ENCODE measurements at places on chromosomes 13 and 19.

DNA sequence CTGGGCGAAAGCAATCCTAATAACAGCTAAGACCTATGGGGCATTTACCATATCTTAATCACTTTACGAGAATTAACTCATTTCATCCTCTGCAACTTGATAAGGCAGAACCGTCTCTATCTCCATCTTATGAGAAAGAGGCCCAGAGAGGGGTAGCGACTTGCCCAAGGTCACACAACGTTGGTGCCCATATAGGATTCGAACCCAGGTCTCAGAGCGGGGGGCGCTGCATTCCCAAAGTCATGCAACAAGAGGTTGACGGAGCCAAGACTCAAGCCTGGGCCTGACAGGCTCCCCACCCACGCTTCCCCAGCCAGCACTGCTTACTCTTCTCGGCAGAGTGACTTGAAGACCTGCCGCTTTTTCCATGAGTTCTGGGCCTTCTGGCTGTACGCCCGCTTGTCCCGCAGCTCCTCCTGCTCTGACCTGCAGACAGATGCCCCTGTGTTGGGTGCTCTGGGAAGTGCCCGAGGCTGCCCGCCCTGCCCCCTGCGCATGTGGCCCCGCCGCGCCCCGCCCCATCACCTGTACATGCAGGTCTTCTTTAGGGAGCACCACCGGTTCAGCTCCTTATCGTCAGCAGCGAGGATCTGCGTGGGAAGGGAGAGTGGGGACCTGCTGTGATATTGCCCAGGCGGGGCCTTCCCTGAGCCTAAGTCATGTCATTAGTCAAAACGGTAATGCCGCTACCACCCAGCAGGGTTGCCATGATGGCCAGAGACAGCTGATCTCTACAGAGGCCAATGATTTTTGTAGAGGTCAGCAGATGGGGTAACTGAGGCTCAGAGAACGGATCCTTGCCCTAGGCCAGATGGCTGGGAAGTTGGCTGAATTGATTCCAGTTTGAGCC lies 10.8 kb downstream of the KRI1 start:
- no peak for DNase-seq

DNA sequence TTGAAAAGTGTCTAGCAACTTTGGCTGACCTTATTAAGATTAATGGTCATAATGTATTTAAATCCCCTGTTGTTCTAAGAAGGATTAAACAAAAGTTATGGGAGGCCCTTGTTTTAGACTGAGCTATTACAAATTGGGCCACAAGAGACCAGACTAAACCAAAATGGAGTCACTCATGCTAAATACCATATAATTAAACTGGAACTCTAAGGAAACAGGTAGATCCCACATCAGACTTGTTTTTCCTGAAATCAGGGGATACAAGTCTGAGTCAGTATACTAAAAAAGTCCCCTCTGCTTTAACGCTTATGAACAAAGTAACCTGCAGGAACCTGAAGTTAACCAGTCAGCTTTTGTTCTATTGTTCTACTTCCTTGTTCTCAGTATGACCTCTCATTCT lies 305.9 kb upstream of the SGCG start:
- no peak for DNase-seq

DNA sequence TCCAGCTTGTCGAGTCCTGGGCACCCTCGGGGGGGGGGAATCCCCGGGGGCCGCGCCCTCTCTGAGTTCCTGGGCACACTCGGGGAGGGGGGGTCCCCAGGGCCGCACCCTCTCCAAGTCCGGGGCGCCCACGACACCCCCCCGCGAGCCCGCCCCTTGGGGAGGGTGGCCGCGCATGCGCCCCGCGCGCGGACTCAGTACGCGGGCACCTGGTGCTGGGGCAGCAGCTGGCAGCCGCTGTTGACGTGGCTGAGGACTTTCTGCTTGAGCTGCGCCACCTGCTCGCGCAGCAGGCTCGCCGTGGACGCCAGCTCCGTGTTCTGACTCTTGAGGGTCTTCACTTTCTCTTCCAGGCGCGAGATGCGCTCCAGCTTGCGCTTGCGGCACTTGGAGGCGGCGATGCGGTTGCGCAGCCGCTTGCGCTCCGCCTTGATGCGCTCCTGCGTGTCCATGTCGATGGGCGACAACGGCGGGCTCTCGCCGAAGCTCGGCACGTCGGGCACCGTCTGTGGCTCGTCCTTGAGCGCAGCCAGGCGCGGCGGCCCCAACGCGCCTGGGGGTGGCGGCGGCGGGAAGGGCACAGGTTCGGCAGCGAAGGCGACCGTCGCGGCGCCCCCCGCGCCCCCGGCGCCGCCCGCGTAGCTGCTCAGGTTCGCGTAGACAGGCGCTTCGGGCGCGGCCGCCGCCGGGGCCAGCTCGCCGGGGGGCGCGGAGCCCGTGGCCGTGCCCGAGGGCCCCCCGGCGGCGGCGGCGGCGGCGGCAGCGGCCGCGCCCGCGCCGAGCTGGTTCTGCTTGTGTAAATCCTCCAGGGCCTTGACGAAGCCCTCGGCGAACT lies 958 bp downstream of the JUND start:
- DNase-seq = peak; percentile 13

- peak; percentile 68 for DNase-seq
Observed at GRCh38 chr13:99176309-99177276, 24.1 kb upstream of the UBAC2 start.

GRCh38 chr13:91174886-91175501 lies 172.5 kb upstream of the MIR17HG start:
- DNase-seq = peak; percentile 24

- DNase-seq = no peak
Observed at GRCh38 chr13:72166102-72166650, 299.2 kb upstream of the DACH1 start.

GRCh38 chr13:35293579-35294226 lies 182.8 kb downstream of the MAB21L1 start:
- no peak for DNase-seq

DNA sequence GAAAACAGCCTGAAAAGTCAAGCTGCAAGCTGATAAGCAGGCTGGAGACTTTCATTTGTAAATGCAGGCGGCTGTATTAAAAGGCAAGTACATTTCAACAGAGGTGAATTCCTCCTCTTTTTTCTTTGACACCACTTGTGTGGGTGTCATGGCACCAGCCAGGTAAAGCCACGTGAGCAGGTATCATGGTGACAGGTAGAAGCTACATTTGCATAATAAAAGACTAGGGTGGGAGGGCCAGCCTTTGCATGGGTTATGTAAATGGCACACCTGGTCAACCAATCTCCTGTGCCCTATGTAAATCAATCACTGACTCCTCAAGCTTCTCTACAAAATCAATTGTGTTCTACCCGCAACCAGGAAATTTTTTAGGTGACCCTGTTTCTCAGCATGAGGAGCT lies 68.2 kb downstream of the ZNF100 start:
- DNase-seq = no peak

DNA sequence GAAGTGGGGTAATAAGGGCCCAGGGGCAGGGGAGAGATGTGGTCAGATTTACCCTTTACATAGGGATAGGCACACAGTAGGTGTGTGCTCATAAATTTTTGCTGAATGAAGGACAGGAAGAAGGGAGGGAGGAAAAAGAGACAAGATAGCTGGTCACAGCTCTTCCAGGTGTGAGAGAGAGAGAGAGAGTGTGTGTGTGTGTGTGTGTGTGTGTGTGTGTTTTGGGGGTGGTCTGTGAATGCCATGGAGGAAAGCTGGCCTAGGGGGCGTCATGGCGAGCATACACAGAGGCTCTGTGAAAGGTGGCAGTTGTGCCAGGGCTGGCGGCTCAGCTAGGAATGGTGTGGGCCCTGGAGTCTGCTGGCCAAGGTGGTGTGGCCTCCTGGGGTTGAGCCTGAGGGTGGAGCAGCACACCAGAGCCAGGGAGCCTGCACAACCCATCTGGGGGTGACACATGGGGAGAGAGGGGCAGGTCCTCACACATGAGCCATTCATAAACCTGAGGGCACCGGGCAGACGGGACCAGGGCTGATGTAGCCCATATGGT lies 6.0 kb upstream of the PRX start:
- DNase-seq = no peak

DNA sequence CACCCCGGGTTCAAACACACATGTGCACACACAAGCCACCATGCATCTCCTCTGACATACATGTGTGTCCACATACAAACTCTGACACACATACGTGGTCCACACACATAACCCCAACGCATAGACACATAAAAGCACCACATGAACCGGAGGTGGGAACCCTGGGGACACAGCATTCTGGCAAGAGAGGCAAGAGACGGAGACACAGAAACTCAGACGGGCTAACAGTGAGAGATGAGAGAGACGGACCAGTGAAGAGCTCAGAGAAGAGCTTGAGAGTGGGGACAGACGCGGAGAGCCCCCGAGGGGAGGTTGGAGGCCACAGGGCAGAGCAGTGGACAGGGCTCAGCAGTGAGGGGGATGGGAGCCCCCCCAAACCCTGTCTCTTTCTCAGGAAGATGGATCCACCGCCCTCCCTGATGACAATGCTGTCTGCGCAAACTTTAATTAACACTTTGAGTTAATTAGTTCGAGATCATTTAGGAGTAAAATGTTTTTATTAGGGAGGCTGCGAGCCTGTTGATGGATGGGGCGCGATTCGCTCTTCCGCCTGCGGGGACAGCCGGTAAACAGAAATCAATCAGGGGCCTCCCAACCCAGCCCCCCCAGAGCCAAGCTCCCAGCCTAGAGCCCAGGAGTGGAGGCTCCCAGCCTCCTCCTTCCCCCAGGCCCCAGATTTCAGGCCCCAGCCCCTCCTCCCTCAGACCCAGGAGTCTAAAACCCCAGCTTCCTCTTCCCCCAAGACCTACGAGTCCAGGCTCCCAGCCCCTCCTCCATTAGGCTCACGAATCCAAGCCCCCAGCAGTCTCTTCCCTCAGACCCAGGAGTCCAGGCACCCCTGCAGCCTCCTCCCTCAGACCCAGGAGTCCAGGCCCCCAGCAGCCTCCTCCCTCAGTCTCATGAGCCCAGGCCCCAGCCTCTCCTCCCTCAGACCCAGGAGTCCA lies 9.5 kb upstream of the ERFL start:
- no peak for DNase-seq

GRCh38 chr13:74466864-74467263 lies 332.7 kb upstream of the KLF12 start:
- DNase-seq = no peak

All from NCI-H748 treated with DMSO at 0.1 percent for 48 hours (cell line).